ENCODE measurements at places on chromosomes 6 and 20.

DNA sequence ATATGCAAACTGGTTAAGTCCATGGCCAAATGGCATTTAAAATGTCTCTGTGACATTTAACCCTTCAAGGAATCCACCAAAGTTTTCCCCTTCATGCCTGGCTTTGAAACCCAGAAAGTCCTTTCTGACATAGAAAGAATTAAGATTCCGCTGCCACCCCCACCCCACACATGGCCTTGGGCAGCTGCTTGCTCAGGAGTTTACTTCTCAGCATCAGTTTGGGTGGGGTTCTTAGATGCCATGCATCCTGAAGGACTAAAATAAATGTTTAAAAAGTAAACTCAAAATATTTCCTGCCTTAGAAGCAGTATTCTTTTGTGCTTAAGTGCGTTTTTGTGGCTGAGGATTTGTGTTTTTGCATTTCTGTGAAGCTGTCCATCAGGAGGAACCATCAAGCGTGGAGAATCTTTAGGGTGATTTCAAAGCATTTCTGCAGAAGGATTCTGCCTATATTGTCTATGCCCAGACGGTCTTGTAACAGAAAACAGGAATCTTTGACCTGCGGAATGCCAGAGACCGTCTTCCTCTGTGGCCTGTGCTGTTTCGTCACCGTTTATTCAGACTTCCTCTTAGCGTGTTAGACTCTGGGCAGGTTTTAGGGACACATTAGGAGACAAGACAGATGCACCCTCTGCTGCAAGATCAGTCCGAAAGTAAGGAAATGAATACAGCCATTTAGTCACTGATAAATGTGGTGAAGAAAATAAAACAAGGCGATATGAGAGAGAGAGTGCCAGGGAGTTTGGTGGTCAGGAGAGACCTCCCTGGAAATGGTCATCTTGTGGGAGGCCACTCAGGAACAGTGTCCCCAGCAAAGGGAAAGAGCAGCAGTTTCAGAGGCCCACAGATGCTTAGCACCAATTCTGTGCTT is 6.2 kb downstream of the DUSP22 start:
- no peak for DNase-seq

DNA sequence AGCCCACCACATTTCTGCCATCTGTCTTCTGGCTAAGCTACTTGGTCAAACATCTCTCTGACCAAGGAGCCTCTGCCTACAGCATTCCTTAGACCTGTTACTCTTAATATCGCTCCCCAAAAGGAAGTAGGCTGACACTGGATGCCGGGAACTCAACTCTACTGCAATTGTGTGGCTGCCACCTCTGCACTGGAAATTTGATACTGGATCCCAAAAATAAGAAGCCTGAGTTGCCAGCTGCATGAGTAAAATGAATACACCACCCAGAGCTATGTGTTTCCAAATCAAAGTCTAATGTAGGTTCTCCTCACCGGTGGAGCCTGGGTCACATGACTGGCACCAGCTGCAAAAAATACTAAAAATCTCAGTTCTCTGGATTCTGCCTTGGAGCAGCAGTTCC is 36.9 kb downstream of the UNC5CL start:
- no peak for DNase-seq

- DNase-seq, result no peak
Observed at GRCh38 chr20:11808841-11809240, 108.9 kb upstream of the BTBD3 start.

DNA sequence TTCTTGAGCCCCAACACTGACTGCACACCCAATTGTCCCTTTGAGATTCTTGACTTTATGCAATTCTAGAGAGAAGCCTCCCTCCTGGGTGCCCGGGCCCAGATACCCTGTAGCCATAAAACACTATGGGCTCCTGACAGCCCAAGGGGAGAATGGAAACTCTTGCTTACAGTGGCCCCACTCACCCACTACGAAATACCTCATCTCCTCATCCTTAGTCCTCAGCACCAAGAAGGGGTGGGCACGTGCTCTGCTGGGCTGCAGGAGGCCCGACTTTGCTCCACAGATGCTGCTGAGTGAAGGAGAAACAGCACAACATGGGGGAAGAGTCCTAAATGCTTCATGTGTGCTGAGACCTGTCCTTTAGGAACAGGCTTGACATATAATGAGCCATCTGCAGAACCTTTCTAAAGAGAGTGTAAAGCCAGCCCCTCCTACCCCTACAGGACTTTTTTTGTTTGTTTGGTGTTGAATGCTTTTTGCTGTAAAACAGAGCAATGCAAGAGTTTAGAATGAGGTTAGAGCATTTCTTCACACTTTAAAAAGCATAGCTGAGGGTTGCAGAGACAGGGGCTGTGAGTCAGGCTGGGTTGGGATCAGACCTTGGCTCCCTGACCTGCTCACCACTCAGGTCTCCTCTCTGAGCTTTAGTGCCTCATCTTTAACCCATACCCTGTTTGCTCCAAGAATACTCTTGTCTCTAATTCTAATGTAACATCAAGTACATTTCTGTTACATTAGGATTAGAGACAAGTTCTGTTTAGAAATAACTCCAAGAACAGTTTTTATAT is 17.6 kb upstream of the SIRPG start:
- DNase-seq, result no peak

DNA sequence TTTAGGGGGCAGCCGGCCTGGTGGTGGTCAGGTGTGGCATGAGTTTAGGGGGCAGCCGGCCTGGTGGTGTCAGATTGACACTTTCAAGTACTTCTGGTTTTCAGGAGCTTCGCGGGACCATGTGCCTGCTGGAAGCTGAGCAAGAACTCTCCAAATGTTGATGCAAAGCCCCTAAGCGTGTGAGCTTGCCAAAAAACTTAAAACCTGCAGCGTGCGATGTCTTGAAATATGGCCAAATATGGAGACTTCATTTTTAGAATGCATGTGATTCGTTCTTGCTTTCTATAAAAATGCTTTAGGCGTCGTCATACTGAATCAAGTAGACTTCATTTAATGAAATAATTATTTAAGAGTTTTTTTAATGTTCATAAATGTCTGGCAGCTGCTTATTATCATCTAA is 149.4 kb downstream of the SMOC2 start:
- no peak for DNase-seq

- DNase-seq, result no peak
Observed at GRCh38 chr6:76770281-76770680, 693.0 kb downstream of the HTR1B start.

DNA sequence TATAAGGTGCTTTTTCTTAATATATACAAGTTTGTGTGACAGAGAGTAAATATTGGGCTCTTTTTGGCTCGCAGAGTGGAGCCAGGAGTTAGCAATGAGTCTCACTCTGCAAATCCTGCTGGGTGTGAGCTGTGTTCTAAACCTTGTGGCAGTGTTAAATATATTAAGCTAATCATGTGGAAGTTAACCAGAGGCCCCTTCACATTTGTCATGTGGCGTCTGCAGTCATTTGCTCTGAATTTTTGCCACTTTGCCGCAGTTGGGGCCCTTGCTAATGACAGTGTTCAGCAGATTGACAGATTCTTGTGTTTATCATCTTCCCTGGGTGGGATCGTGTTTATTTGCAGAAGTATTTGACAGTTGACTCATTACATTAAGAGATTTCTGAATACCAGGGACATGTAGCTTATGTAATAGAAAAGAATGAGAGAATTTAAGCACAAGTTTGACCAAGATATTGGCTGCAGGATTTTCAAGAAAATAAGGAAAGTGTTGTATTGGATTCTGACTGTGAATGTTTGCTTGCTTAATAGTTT is 37.9 kb downstream of the SPATA2 start:
- peak; percentile 58 for DNase-seq

DNA sequence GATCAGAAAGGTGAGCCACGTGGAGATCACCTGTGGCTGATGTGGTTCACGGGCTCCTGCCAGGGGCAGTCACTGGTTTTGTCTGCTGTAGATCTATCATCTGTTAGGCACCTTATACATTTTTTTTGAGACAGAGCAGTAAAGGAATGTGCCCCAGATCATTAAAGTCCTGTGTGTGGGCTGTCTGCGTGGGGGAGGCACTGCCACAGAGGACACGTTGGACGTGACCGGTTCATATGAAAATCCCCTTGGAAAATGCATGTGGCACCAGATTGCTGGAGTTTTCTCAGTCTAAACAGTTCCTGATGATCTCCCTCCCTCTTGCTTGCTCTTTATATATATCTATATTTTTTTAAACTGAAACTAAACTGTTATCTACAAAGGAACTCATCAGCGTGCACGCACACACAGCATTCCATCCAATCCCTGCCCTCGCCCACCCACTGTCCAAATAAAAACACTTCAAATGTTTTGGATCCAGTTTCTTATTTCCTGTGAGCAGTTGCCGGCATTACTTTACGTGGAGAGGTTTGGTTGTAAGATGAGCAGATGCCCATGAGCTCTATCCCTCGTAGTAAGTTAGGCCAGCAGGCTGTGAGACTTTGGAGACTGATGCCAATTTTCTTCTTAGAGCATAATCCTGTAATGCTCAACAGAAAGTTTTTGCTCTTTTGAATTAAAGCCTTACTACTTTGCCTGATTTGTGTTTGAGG is 161.6 kb upstream of the EXOC2 start:
- DNase-seq, result no peak

DNA sequence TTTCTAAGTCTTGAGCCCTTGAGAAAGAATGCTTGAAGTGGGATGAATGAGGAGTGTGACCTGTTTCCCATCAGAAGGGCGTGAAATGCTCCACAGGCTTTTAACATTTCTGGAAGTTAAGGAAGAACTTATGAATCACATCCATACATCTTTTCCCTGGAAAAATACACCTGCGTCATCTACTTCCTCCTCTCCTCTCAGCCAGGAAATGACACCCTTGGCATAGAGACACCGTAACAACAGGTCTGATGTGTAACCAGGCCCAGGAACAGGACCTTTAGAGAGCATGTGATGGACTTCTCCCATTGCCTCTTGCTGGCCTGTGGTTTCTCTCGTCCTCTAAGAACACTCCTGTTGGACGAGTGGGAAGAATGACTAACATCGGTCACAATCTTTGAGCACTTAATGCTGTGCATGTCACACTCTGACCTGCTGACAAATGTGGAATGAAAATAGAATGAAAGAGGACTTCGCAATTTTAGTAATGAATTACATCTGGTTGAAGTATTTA is 28.5 kb upstream of the CITED2 start:
- DNase-seq, result peak; percentile 99

DNA sequence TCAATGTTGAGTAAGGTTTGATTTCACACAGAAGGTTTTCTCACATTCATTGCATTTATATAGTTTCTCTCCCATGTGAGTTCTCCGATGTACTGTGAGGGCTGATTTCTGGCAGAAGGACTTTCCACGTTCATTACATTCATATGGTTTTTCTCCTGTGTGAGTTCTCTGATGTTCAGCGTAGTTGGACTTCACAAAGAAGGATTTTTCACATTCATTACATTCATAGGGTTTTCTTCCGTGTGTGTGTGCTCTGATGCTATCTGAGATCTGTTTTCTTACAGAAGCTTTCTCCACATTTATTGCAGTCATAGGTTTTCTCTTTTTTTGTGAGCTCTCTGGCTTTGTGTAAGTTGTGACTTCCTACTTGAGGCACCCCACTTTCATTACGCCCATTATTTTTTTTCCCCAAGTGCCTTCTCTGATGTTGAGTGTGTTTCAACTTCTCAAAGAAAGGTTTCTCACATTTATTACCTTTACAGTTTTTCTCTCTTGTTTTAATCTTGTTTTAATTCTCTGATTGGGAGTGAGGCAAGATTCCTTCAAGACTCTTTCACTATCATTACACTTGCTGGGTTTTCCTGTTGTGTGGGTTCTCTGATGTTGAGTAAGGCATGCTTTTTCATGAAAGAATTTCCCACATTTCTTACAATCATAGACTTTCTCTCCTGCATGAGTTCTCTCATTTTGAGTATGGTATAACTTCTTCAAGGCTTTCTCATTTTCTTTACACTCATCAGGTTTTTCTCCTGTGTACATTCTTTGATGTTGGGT is 50.0 kb upstream of the ELMO2 start:
- DNase-seq, result no peak

GRCh38 chr20:841568-842546 is 8.3 kb downstream of the FAM110A start:
- DNase-seq, result no peak

DNA sequence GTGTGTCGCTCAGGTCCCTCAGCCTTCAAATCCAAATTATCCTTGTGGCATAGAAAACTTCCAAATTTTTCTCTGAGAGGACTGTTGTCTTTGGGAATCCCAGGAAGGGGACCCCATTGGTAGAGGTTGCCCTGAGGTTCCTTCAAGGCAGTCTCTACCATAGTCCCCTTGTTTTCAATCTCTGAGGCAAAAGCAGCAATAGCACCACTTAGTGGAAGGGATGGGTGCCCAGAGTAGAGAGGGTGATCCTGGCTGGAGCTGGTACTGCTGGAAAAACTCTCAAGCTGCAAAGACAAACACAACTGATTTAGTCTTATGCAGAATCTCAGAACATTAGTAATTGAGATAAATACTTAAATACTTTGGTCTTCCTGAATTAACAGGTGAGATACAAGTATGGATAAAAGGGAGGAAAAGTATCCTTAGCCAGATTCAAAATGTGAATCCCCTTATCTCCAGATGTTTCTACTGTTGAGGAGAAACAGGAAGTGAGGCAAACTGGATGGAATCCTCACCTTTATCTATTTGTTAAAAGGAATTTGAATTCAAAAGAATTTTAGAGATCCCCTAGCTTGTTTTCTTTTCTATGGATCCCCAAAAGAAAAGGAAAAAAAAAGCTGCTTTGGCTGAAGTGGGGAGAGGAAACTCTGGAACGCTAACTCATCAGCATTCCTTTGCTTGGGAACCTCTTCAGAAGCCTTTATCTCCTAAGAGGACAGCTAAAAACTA is 13.4 kb downstream of the ZNF318 start:
- peak; percentile 26 for DNase-seq

- DNase-seq, result no peak
Observed at GRCh38 chr20:12265662-12266061, 348.0 kb downstream of the BTBD3 start.

- DNase-seq, result peak; percentile 78
Observed at GRCh38 chr6:112931832-112932231, 584.7 kb downstream of the RFPL4B start.

DNA sequence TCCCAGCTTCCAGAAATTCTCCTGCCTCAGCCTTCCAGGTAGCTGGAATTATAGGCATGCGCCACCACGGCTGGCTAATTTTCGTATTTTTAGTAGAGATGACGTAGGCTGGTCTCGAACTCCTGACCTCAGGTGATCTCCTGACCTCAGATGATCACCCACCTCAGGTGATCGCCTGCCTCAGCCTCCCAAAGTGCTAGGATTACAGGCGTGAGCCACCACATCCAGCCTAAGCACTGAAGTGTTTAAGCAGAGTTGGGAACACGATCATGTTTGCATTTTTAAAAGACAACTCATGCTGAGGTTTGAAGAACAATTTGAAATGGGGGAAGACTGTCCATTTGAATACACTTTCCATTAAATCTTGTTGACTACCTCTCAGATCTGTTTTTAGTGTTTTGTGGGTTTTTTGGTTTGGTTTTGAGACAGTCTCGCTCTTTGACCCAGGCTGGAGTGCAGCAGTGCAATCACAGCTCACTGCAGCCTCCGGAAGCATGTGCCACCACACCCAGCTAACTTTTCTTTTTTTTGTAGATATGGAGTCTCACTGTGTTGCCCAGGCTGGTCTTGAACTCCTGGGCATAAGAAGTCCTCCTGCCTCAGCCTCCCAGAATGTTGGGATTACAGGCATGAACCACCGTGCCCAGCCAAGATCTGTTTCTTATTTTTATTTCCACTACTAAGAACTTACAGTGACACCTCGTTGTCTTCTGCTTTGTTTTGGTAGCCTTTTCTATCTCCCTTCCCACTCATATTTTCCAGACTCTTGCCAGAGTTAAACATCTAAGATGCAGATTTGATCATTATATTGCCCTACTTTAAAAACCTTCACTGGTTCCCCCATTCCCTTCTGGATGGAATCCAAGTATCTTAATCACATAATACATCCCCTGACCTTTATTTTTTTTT is 5.5 kb downstream of the CASP8AP2 start:
- peak; percentile 70 for DNase-seq
